ENCODE measurements at places on chromosomes 13 and 19.

GRCh38 chr13:68944272-68944671 is 1163.4 kb upstream of the ATXN8OS start:
- no peak for DNase-seq

DNA sequence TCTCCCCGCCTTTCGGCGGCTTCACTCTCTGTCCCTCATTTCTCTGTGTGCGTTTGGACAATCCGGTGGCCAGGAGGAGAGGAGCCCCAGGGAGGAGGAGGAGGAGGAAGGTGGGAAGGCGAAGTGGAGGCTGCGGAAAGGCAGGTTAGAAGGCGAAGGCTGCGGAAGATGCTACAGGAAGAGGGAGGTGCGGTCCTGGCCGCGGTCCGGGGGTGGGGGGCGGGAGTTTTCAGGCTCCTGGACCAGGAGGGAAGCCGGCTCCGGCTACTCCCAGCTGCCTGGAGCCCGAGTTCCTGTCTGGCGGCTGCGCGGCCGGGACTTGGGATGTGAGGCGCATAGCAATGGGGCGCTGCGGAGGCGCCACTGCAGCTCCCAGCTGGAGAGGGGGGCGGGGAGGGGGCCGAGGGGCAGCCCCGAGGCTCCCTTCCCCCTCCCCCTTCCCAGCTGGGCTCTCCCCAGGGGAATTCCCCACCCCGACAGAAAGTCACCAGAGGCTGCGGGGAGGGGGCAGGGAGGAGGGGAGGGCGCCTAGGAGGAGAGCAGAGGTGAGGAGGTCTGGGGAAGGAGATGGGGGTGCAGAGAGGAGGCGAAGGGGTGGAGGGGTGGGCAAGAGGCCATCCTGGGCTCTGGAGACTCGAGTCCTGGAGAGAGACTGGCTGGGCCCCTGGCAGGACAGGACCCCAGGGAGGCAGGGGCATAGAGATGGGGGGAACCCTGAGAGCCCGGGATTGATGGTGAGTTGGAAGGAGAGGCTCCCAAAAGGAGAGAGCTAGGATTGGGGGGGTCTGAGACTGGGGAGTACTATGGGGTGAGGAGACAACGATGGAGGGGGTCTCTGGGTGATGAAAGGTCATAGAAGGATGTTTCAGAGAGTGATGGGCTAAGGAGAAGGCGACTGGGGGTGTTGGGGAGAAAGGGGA is 2.0 kb downstream of the LRRC4B start:
- no peak for DNase-seq

- no peak for DNase-seq
These were observed 2.5 kb downstream of the LCP1 start for GRCh38 chr13:46179491-46179908.

GRCh38 chr19:372306-372890 is 27.8 kb upstream of the MIER2 start:
- DNase-seq, result no peak

DNA sequence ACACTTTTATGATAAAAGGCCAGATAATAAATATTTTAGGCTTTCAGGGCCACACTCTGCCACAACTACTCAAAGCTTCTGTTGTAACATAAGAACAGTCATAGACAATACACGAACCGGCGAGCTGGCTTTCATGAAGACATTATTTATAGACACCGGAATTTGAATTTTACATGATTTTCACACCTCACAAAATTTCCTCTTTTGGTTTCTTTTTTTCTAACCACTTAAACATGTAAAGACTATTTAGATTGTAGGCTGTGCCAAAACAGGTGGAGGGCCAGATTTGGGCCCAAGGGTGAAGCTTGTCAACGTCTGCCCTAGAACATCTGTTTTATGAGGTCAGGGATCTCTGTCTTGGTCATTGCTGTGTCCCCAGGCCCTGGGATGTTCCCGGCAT is 29.7 kb upstream of the FXYD3 start:
- no peak for DNase-seq

GRCh38 chr19:47459477-47459876 is 12.2 kb downstream of the SLC8A2 start:
- no peak for DNase-seq

- DNase-seq, result no peak
These were observed 29.5 kb downstream of the CRTC1 start for GRCh38 chr19:18712981-18713380.

DNA sequence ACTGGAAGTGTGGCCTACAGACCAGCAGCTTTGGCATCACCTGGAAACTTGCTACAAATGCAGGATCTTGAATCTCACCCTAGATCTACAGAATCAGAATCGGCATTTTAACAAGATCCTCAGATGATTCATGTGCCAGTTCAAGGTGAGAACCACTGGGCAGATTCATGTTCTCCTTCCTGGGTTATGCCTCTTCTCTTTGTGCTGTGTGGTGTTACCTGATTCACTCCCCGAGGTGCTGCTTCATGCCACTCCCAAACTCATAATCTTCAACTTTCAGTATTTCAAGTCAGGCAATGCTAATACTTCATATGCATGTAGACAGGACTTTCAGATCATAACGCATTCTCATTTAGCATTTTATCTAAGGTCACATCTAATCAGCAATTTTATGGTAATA is 427.7 kb downstream of the FOXO1 start:
- DNase-seq, result no peak

DNA sequence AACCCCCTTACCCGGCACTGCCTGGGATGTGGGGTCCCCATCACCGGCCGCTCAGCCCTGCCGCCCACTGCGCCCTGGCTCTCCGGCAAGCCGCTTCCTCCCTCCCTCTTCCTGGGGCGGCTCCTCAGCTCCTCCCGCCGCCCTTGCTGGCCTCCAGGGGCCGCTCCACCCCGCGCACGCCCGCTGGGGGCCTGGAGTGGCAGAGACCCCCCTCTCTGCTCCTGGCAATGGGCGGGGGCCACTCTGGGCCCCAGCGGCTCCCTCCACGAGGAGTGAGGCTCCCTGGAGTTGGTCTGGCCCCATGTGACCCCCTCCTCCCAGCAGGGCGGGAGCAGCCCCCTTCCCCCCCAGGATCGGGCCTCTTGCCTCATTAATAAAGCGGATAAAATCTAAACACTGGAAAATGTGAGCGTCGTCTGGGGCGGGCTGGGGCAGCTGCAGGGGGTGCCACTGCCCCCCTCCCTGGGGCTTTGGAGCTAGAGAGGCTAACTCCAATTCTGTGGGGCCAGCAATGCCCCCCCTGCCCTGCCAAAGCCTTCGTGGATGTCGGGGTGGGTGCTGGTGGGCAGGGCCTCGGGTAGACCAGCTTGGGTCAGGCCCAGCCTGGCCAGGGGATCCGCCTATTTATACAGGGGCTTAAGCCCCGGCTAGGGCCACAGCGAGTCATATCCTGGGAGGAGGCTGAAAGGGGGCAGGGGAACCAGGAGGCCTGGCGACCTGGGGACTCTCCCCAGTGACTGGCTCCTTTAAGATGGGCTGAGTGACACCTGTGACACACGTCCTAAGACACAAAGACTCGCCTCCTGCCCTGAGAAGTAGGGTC is at the start of gene PTGER1:
PTGER1 (minus strand) TSS at position 104 of the 823 bp plus-strand sequence. CDS start 1,034 bp downstream, outside the sequence.
- DNase-seq, result no peak

GRCh38 chr13:78875792-78876580 is 217.0 kb upstream of the OBI1 start:
- DNase-seq, result no peak

GRCh38 chr13:66659701-66660467 is 570.3 kb downstream of the PCDH9 start:
- DNase-seq, result no peak

GRCh38 chr13:100940658-100941057 is 266.1 kb upstream of the TMTC4 start:
- no peak for DNase-seq

- no peak for DNase-seq
These were observed 23.1 kb downstream of the LRFN3 start for GRCh38 chr19:35959040-35959967.

DNA sequence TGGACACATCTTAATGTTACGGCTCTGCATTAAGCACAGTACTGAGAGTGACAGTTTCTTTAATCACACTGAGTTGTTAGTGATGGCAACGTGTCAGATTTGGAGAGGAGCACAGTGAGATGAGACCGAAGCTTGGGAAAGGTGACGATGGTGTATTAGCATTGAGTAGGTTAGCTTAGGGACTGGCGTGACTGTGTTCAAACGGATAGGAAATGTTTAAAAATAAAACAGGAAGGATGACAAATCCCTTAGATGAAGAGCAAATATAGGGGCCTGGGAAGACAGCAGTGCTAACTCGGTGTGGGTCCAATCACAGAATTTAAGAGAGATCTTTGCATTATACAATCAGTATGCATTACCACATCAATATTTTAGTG is 384.3 kb downstream of the HS6ST3 start:
- no peak for DNase-seq

DNA sequence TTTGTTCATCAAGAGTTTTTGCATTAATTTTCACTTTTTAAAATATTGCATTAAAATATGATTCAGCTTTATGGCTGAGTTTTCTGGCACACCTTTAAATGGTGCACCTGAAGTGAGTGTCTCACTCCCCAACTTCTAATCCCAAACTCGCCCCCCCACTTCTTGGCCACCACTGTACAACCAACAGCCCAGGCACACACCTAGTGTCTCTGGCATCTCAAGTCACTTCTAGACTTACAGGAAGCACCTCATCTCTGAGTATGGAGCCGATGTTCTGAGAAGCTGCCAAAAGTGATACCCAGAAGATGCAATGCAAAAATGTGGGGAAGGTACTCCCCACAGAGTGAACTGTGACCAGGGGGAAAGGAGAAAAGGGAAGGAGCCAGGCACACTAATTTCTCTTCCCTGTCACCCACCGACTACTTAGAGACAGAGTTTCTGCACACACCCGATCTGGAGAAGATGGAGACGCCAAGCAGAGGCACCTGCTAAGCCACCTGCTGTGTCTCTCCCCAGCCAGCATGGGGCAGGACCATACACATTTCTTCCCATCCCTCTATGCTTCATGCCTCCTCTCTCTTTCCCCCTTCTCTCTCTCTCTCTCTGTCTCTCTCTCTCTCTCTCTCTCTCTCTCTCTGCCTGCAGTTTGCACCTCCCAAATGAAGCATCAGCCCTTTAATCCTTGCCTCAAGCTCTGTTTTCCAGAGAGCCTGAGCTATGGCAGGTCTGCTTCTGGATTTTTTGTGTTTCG is 155.3 kb upstream of the ZNF507 start:
- no peak for DNase-seq

- no peak for DNase-seq
These were observed 45.8 kb downstream of the LRCH1 start for GRCh38 chr13:46598820-46599180.

- no peak for DNase-seq
These were observed 49.5 kb downstream of the STARD13 start for GRCh38 chr13:33236021-33236420.

DNA sequence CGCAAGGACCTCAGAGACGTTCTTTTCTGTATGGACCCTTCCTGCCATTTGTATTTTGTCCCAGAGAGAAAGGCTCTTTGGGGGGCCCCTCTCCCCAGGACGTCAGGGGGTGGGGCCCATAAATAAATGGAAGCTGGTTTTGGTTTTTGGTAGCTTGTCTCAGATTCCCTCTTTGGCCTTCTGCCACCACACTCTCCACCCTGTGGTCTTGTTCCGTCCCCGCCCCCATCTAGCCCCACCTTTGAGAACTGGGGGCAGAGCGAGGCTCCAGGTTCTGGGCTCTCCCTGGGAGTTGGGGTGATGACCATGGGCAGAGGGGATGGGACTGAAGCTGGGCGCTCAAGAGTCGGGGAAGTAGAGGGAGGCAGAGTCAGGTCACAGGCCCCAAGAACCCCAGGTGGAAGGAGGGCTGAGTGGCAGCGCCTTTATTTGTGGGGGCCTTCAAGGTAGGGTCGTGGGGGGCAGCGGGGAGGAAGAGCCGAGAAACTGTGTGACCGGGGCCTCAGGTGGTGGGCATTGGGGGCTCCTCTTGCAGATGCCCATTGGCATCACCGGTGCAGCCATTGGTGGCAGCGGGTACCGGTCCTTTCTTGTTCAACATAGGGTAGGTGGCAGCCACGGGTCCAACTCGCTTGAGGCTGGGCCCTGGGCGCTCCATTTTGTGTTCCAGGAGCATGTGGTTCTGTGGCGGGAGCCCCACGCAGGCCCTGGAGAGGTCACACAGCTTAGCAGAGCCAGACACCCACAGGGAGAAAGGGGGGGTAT is 3.3 kb downstream of the ISYNA1 start:
- no peak for DNase-seq

DNA sequence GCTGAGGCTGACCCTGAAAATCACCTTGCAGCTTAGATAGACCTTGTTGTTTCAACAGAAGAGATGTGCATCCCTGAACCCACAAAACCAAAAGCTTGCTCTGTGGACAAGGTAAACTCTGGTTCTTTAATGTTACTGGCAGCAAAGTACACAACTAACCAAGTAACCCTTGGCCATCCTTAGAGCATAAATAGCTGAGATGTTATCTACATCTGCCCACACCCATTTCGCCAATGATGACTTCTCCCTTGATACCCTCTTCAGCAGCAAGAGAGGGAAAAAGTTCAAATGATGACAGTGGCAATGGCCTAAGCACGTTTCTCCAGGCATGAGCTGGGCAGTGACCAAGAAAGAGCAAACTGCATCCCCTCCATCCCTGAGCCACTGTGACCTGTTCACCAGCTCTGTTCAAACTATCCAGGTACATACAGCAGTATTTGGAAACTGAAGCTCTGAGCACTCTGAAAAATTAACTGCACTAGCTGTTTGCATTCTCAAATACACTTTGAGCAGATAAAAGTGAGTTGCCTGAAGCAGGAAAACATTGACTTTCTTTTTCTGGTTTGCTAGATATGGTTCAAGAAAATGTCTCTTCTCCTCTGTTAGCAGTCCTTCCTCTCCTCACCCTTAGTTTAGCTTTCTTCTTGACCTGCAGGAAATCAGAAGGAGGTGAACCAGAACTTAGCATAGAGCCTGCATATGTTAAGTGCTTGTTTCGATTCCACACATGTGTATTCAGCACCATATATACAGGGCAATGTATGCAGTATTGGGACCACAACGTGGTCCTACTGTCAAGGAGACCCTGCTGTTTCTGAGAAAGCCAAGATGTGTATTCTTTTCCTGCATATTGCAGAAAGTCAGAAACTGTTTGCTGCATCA is 231.7 kb downstream of the FOXO1 start:
- DNase-seq, result no peak

DNA sequence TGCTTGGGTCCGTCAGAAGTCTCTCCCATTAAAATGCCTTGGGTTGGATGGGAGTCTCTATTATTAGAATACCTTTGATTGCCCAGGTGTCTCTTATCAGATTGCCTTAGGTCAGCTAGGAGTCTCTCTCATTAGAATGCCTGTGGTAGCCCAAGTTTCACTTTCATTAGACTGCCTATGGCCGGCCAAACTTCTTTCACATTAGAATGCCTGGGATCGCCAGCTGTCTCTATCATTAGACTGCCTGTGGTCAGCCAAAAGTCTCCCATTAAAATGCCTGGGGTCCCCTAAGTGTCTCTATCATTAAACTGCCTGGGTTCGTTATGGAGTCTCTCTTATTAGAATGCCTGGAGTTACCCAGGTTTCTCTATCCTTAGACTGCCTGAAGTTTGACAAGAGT is 1476.7 kb downstream of the UQCRFS1 start:
- no peak for DNase-seq

- DNase-seq, result no peak
These were observed 21.1 kb downstream of the PGLS start for GRCh38 chr19:17532557-17532956.

DNA sequence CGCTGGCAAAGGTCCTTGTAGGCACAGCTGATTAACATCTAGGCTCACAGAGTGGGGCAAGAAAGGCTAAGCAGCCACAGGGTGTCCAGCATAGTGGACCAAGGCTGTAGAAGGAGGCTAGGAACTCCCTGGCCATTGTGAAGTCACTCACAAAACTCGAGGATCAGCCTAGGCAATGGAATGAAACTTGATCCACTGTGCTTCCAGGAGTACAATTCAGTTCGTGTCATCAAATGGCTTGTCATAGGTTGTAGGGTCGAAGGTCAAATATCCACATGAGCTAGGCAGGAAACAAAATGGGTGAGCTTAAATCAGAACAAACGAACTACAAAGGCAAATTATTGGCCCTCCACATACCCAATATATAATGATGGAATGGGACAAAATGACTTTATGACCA is 4.4 kb upstream of the FAM187B start:
- no peak for DNase-seq

Measured in omental fat pad (tissue), 4 donors.